ENCODE measurements at places on chromosomes 6 and 20.
A peak's percentile ranks its signal among the peaks of the same experiment; 100 is the strongest.

DNA sequence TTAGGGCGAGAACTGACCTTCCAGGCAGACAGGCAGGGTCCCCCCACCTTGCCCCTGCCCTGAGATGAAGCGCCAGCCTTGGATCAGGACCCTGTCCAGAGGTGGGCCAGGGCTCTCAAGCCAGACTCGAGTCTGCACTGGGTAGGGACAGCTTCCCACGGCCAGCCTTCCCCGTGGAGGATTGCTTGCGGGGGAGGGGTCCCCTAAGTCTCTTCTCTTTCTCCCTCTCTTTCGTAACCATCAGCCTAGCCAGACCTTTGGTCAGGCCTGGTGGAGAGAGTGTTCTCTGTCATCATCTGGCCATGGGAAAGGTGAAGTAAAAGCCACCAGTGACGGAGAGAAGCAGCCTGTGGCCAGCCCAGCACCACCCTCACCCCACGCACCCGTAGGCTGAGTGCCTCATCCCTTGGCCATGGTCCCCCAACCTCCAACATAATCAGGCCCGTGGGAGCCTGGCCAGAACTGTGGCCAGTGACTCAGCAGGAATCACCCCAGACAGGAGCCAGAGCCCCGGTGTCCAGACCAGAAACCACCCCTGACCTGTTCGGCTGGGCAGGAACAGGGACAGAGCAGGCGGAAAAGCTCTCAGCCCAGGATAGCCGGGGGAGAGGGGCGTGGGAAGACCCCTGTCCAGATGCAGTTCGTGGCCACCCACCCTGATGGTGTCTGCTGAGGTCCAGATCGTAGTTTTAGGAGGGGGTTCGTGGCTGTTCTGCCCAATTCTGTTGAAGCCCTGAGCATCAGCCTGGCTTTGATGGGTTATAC lies 47.1 kb downstream of the SNAI1 start:
- ATAC-seq: no peak

GRCh38 chr6:163014736-163015135 lies 287.0 kb downstream of the PACRG start:
- no peak for ATAC-seq

DNA sequence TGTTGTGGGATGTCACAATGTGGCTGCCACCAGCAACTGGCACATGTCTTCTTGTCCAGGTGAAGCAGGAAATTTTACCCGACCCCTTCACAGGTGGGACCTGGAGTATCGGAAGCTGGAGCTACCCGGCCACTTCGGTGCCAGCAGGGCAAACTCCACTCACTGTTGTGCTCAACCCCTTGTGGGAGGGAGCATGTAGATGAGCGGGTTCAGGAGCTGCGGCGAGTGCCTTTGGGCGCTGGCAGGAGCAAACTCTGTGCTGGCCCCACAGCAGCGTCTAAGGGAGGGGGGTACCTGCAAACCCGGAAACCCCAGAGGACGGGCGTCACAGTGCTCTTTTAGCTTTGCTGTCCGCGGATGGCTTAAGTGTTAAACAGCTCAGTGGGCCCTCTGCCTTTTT lies 20.7 kb upstream of the SULF2 start:
- no peak for ATAC-seq

- ATAC-seq: no peak
These were observed 3.8 kb downstream of the NOTCH4 start for GRCh38 chr6:32220021-32220420.

GRCh38 chr6:42783177-42783875 lies 1.5 kb downstream of the BICRAL start:
- ATAC-seq: peak; percentile 63

GRCh38 chr20:43799150-43799711 lies 72.4 kb upstream of the GTSF1L start:
- no peak for ATAC-seq

GRCh38 chr20:41599699-41600104 lies 18.5 kb downstream of the CHD6 start:
- ATAC-seq: no peak

DNA sequence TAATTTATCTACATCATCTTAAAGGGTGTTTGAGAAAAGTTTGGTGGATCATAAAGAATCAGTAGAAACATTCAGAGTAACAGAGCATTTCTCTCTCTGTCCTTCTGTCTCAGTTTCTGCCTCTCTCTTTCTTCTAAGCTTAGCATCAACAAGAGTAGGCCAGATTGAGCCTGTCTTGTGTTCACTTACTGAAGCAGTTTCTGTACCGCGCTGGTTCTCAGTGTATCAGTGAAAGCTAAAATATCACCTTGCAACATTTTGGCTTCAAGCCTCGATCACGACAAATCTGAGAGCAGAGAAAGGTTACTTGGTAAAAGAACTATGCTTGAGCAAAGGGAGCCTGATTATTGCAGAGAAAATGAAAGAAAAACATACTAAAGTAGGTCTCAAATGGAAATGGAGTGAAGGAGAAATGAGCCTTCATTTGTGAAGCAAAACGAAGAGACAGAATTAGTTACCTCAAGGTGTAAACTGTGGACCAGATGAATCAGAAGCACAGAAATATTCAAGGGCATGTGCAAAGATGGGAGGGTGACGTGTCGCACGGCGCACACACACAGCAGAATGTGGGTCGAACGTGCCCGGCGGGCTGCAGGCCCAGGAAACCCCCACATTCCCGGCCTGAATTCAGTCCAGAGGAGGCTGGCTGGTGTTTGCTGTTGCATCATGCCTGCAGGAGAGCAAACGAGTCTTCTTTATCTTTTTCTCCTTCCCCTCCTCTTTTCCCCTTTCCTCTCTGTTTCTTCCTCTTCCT lies 509.3 kb downstream of the QKI start:
- no peak for ATAC-seq

GRCh38 chr6:39835821-39836295 lies 43.7 kb downstream of the DAAM2 start:
- no peak for ATAC-seq

DNA sequence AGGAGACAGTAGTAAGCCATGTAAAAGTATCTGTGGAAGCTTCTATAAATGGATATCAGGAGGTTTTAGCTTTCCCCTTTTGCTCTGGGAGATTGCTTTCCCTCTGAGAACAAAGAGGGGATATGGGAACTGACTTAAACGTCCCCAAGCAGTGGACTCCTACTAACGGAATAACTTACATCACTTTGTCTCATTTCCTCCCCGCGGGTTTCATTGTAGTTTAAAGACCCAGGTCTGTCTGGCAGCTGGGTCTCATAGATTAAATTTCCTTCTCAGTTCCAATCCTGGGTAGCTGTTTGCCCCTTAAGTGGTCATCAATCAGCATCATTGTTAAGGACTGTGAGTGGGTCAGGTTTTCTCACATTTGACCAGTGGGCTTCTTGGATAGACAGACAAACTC lies 68.7 kb downstream of the PLAGL1 start:
- no peak for ATAC-seq

- ATAC-seq: no peak
These were observed 250.0 kb downstream of the HIVEP2 start for GRCh38 chr6:142695016-142695415.

- ATAC-seq: no peak
These were observed 2.0 kb upstream of the COL10A1 start for GRCh38 chr6:116127771-116128493.

DNA sequence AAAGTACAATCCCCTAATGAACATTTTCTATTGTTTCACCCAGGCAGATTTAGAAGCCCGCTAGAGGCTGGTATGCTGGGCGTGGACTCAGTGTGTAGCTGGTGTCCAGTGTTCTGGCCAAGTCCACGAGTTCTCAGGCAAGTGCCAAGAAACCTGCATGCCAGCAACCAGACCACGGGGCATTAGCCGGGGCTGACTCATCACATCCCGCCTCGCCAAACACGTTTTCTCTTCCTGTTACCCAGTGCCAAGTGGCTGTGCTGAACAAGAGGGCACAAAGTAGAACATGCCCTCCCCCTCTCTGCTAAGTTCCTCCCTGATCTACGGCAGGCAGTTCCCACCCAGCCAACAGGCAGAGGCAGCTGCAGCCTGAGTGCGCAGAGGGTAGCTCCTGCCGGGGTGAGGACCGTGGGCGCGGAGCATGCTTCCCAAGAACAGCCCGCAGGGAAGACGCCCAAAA lies 29.6 kb downstream of the RAMACL start:
- peak; percentile 24 for ATAC-seq

- peak; percentile 83 for ATAC-seq
These were observed 8.4 kb upstream of the ZBTB24 start for GRCh38 chr6:109491207-109491938.

DNA sequence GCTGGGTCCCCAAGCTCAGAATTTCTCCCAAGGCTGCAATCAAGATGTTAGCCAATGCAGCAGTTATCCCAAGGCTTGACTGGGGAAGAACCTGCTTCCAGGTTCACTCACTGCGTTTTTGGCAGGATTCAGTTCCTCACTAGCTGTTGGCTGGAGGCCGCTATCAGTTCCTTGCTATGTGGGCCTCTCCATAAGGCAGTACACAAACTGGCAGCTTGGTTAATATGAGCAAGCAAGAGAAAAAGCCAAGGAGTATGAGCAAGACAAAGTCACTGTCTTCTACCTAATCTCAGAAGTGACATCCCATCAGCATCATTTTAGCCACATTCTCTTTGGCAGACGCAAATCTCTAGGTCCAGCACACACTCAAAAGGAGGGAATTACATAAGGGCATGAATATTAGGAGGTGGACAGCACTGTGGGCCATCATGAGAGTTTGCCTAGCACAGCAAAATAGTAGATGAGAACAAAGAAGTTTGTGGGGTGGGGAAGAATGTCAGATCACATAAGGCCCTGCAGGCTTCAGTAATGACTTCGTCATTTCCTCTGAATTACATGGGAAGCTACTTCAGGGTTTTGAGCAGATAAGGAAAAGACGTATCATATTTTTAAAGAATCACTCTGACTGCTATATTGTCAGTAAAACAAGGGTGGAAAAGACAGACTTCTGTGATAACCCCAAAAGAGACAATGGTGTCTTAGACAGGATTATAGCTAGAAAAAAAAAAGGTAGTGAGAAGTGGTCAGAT lies 25.5 kb downstream of the LMBRD1 start:
- no peak for ATAC-seq

DNA sequence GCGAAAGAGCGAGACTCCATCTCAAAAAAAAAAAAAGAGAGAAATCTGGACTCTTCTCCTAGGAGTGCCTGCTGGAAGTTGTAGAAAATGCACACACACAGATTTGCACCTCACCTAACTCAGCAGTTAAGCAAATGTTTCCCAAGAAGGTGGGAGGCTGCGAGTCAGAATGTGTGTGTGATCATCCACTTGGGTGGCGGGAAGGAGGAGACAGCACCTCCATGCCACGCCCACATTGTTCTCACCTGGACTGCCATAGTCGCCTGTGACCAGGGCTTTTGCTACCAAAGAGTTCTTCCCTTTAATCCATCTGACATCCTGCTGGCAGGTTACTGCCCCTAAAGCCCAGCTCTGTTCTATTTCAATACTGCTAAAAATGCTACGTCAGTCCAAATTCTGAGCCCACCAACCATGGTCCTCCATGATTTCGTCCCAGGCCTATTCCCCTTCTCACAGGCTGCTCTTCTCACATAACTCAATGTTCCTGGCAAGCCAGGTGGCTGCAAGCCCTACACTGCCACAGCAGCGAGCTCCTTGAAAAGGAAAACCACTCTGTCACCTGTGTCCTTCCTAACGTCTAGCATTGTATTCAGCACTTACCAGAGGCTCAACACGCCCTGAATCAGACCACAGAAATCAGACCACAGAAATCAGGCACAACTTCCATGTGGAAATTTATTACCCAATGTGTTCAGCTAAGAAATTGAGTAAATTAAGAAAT lies 77.5 kb downstream of the PSMG4 start:
- ATAC-seq: no peak

DNA sequence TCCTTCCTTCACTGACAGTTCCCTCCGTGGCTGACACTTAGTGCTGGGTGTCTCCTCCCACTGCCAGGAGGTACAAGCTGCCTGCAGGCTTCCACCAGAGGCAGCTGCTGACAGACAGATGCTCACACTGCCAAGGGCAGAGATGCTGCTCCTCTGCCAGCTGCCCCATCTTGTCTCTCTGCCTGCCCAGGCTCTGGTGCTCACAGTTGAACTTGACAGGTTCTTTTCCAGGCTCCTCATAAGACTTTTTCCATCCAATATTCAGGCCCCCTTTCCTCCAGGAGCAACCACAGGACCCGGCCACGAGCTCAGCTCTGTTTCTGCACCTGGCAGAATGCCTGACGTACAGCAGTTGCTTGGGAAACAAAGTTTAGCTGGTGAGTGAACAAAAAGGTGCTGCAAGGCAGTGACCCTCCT lies 79.8 kb downstream of the PSMB1 start:
- no peak for ATAC-seq

- ATAC-seq: no peak
These were observed 6.2 kb downstream of the TRIM26 start for GRCh38 chr6:30206799-30207618.

- ATAC-seq: no peak
These were observed 46.4 kb upstream of the NT5E start for GRCh38 chr6:85403331-85404015.

DNA sequence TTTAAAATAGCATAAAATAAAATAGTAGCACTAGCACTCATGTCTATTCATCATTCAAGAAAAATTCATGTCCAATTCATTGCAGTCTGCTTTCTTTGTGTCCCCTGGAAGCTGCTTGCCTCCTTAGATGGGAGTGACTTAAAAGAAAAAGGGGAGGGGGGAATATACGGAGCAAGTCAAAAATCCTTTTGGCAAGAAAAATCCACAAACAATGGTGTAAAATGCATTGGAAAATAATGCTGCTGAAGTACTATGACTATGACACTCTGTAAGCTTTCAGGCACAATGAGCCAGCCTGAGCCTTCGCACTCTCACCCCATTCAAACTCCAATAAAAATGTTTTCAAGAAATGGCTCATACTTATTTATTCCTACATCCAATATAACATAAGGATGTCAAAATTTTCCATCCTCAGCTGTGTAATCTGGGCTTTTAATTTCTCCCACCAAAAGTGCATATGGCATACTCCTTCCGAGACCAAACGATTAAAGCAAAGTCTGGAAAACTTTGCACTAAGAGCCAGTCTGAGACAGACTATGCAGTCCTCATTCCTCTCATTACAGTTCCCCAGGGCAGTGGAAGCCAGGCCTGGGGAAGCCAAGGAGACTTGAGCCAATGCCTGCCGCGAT lies 790 bp downstream of the NEDD9 start:
- ATAC-seq: no peak

DNA sequence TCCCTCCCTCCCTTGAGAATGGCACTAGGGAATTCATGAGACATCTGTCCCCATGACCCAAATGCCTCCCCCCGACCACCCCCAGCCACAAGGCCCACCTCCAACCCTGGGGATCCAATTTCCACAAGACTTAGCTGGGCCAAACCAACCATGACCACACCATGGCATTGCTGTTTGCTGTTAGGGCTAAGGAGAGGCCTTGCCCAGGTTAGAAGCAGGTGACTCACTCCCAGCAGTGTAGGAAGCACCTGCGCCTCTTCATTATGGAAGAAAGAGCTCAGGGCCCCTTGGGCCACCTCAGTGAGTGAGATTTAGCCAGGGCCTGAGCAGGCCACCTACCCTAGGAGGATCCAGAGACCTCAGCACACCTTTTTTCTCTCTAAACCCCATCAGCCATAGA lies 337.9 kb downstream of the TAF4 start:
- ATAC-seq: no peak
